ENCODE measurements at places on chromosomes 5 and 9.
A peak's percentile ranks its signal among the peaks of the same experiment; 100 is the strongest.

GRCh38 chr9:7799234-7799943 is at the start of gene DMAC1:
DMAC1 (minus strand) TSS chr9:7799778; CDS start chr9:7799734, 44 bp downstream.
- DNase-seq, result peak; percentile 23

DNA sequence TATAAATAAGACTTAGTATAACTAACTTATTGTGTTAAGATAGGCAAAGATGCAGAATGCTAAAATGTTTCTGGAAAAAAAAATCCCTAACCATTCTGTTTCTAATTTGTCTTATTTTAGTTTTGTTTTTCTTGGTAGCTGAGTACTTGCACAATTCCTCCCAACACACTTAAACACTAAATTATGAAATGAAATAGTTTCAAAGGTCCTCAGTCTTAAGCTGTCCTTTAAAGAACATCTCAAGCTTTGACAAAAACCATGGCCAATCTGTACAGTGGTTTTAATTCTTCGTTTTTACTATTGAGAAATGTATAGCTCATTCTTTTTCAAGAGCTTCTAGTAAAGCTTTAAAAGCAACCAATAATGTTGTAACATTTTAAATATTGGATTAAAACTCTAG is 171.5 kb downstream of the EDIL3 start:
- no peak for DNase-seq

DNA sequence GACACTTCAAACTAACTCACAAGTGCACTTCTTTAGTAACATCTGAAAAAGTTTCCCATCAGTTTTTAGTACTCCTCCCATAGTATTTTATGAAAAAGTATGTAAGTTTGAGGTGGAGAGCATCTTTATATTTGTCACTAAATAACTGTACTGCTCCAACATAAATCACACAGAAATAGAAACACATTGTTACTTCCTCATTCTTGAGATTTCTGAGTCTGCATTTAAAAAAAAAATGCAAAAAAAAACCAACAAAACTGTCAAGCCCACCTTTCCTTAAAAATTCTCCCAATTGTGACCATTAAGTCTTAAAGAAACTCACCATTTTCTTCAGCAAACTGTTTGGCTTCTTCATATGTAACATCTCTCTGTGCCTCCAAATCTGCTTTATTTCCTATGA is 18.7 kb downstream of the RAB14 start:
- DNase-seq, result no peak

- no peak for DNase-seq
Measured at GRCh38 chr5:36397901-36398536, 96.3 kb upstream of the RANBP3L start.

DNA sequence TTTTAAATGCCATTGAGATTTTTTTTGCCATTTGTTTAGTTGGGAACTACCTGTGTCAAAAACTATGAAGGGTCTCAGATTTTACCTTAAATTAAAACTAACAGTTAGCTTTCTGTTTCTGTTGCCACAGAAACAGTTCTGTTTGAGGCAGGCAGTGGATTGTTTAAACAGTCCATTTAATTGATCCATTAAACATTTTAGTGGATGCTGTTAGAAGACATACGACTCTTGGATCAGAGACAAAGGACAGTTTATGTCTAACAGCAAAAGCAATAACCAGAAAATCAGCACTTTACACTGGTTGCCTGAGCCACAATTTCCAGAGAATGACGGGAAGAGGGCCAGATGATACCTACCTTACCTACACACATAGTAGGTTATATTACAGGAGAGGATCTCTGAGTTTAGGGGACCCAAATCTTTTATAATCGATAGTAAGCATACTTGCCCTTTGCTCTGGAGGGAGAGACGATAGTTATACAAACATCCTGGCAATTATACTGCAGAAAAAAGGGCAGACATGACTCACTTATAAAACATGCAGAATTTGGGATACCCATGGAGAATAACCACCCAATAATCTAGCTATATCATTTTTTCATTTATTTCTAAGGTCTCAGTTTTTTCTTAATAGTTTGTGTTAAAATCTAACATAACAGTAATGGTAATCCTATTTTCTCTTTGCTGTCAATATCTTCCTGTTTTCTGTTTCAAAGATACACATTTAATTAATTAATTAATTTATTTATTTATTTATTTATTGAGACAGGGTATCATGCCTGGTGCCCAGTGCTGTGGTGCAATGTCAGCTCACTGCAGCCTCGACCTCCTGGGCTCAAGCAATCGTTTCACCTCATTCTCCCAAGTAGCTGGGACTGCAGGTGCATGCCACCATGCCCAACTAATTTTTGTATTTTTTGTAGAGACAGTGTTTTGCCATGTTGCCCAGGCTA is 136.7 kb upstream of the TNFAIP8 start:
- DNase-seq, result no peak

DNA sequence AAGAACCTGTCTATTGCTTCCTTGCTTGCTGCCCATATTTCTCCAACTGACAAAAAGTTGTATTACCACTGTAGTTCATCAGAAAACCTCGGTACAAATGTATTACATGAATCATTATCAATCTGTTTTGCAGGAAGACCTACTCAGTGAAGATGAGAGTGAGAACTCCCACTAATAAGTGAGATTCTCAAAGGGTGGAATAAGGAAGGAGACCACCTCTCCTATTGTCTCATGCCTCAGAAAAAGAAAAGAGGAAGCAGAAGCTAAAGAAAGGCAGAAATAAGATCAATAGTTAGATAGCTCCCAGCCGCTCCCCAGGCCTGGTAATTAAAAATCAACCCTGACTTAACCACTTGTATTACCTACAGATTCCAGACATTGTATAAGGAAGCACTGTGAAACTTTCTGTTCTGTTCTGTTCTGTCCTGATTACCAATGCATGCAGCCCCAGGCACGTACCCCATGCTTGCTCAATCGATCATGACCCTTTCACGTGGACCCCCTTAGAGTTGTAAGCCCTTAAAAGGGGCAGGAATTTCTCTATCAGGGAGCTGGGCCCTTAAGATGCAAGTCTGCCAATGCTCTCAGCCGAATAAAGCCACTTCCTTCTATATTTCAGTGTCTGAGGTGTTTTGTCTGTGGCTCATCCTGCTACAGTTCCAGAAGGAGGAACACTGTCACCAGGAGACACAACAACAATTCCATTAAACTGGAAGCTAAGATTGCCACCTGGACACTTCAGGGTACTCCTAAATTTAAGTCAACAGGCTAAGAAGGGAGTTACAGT is 152.5 kb upstream of the COX7C start:
- DNase-seq, result no peak

Data from stimulated activated CD4-positive, alpha-beta T cell treated with anti-CD3 and anti-CD28 coated beads, Interleukin-1b, Interleukin-23, amount 100 ng/mL, for 1 hour (primary cell).